ENCODE measurements at places on chromosomes 2 and 18.

- no peak for DNase-seq
These were observed 183.3 kb upstream of the SP5 start for GRCh38 chr2:170531876-170532275.

DNA sequence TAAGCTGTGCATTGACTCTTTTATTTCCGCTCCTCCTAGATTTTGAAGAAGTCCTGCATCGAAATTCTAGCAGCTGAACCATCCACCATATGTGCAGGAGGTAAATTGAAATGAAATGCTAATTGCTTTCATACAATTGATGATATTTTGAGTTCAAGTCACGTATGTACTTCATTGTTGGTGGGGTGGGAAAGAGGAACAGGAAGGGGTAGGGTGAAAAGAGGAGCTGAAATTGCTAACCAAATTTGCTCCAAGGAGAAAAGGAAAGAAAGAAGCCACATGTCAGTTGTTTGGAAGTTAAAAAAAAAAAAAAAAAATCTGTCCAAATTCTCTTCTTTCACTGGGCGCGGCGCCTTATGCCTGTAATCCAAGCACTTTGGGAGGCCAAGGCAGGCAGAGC lies 77.8 kb downstream of the ANTXR1 start:
- no peak for DNase-seq

DNA sequence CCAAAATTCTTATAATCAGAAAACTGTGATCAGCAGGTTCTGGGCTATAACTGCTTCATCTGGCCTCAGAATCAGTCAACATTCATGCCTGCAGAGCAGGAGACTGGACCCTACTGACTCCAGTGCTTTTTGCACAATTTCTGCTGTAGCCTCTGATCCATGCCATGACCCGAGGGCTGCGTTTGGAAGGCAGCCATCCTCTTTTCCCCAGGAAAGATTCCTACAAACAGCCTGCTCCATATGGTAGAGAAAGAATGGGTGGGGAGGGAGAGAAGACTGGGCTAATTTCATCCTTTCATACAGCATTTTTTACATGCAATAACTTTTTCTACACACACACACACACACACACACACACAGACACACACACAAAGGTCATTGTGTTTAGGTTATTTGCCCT lies 133.0 kb upstream of the MMADHC start:
- no peak for DNase-seq

- peak; percentile 78 for DNase-seq
These were observed 42.2 kb downstream of the HIBCH start for GRCh38 chr2:190277234-190278112.

DNA sequence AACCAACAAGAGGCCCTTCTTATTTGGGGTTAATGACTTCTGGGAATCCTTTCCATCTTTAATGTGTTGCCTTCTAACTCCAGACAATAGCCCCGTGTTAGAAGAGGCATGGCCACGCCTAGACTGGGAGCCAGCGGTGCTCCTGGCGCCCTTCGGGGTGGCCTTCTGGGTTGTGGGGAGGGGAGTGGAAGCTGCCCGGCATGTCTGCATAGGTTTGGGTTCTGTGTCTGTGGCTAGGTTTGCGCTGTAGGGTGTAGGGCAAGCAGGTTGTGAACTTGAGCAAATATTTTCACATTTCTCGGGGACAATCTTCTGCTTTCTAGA lies 40.4 kb downstream of the CELF4 start:
- DNase-seq = no peak

- DNase-seq = no peak
These were observed 84.2 kb downstream of the TTC27 start for GRCh38 chr2:32711908-32712501.

GRCh38 chr2:238682536-238682935 lies 165.3 kb upstream of the TWIST2 start:
- DNase-seq = no peak

DNA sequence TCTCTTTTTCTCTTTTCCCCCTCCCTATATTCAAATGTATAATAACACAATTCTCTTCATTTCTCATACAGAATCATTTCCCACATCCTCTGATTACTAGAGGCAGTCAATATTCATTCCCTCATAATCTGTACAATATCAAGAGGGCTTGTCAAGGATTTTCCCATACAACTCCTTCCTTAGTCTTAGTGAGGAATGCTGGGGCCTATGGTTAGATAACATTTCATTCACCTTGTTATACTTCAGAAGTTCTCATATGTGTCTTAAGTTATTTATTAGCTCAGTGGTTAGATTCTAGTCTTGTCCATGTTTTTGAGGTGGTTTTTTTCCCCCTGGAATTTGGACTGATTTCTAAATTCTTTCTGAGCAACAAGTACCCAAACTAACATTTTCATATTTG lies 289.5 kb downstream of the PDE11A start:
- DNase-seq = no peak

DNA sequence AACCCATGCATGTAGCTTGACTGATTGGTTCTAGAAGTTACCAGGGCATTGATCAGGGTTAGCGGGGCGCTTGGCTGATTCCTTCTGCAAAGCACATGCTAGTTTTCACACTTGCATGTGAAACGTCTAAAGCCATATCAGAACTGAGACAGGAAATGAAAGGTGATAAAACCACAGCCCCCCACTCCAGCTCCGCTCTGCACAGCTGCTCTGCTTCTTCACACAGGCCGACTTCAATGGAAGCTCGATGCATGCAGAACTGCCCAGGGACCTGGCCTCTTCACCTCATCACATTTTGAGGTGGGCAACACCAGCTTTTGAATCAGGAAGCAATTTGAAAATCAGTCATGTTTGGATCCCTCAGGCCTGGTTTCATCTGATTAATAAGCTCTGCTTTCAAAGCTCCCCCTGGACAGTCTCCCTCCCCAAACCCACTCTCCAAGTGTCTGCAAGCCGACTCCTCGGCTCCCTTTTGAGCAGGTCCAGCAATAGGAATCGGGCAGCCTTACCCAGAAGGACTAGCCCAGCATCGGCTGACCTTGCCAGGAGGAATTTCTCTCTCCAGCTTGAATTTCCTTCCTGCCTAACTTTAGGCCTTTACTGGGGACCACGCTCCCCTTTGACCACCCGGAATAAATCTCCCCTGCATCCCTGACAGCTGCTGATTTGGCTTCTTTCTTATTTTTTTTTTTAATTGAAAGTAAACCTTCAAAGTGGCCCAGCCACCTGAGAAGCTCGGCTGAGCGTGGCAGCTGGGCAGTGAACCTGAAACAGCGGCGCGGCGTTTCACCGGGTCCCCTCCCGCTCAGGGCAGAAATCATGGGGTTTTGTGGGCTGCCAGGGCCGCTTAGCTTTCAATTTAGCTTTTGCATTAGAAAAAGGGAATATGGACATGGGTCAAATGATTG lies 31.7 kb downstream of the HRH4 start:
- DNase-seq = no peak

DNA sequence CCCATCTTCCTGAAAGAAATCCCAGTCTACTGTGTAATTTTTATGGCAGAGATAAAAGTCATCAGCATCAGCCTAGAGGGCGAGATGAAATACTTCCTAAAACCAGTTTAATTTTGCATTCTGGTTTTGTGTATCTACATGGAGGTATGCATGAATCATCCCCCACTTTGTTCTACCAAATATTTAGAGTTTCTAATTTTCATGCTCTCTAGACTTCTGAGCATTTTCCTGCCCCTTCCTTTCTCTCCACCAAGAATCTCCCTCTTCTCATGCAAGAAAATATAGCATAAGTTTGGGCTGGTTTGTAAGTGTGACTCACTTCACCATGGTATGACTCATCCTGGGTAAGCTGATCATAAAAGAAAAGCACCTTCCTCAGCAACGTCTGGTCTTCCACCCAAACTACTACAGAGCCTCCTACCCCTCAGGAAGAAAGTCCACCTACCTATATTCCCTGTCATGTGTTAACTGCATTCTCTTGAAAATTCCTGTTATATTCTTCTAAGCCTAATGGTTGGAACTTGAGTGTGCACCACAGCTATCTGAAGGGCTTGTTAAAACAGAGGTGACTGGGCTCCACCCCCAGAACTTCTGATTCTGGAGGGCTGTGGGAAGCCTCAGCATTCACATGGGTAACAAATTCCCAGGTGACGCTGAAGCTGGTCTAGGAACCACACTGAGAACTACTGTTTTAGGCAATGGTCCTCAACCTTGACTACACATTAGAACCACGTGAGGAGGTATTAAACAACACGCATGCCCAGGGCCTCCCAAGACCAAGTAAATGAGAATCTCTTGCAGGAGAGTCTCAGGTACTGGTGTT lies 37.4 kb upstream of the RAPGEF4 start:
- peak; percentile 92 for DNase-seq

DNA sequence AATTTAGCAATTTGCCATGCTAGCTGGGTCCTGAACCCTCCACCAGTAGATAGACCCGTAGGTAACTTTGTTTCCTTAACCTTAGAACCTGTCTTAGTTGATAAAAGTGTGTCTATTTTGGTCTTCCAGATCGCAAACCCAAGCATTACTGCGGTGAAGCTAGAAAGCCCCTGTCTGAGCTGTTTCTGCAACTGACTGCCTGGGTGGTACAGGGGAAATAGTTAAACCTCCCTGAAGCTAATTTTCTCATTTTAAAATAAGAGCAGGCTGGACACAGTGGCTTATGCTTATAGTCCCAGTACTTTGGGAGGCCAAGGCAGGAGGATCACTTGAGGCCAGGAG lies 101.7 kb upstream of the MSH2 start:
- no peak for DNase-seq

GRCh38 chr2:72128843-72129227 lies 18.8 kb downstream of the CYP26B1 start:
- DNase-seq = no peak

- peak; percentile 6 for DNase-seq
These were observed 266 bp downstream of the KDM3A start for GRCh38 chr2:86441392-86441881.

- DNase-seq = no peak
These were observed 73.8 kb downstream of the TFCP2L1 start for GRCh38 chr2:121211251-121211650.

DNA sequence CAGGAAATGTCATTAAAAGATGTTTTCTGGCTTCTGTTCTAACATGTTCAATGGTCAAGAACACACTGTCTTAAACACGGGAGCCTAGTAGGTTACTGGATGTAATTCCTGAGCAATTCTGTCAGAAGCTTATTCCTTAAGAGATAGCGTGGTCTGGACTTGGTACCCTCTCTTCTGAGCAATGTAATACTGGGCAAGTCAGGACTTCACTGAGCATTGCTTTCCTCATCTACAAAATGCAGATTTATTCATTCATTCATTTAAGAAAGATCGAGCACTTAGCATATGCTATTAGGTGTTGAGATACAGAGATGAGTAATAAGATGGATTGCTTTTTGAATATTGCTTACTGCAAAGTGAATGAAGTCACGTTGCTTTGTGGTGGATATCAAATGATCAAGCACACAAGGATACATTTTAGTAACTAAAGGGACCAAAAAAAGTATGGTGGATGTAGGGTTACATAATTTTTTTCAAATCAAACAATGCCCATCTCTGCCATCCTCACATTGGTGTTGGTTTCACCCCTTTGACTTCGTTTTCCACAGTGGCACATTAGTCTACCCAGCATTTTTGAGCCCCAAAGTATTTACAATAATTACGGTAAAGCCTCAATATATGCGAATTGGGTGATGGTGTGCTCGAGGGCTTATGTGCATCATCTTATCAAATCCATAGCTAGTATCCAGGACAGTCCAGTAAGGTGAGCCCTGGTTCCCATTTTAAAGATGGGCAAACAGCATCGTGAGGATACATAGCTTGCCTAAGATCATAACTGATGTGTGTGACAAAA lies 65.3 kb downstream of the ZC3H6 start:
- DNase-seq = peak; percentile 29

- DNase-seq = peak; percentile 81
These were observed 115.1 kb downstream of the DTNB start for GRCh38 chr2:25558262-25558661.

Measured in fibroblast of mammary gland (primary cell).